ENCODE measurements at places on chromosomes 3 and 15. TPM values are rescaled to one million over a fixed set of nuclear protein-coding genes. Genes with fewer than 3 reads are reported as not detected.

- no peak for DNase-seq
Observed at GRCh38 chr3:7445331-7445730, 584.4 kb downstream of the GRM7 start.

Gene HYPK
- total RNA-seq = 9.9 TPM

DNA sequence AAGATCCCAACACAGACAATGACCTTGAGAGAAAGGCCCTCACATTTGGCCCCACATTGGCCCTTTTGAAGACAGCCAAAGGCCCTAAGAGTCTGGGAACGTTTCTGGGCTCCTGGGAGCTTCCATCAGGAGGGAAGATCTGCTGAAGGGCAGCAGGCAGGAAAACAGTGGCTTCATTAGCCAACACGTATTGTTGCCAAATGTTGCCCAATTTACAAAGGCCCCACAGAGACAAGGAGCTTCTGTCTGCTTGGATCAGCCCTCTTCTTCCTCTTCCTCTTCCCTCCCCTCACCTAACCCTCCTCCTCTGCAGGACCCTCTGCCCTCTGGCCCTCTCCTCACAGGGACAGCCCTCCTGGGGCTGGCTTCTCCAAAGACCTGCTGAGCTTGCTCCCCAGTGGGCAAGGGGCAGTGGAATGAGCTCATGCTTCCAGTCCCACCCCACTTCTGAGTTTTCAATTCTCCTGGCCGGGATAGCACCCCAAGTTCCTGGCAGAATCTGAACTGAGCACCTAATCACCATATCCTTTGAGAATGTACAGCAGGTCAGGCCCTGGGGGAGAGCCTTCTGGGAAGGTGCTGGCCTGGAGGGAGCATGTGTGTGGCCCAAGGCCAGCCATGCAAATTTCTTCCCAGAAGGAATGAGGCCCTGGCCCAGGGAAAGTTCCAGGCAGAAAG is 5.1 kb upstream of the LTF start:
- no peak for DNase-seq

DNA sequence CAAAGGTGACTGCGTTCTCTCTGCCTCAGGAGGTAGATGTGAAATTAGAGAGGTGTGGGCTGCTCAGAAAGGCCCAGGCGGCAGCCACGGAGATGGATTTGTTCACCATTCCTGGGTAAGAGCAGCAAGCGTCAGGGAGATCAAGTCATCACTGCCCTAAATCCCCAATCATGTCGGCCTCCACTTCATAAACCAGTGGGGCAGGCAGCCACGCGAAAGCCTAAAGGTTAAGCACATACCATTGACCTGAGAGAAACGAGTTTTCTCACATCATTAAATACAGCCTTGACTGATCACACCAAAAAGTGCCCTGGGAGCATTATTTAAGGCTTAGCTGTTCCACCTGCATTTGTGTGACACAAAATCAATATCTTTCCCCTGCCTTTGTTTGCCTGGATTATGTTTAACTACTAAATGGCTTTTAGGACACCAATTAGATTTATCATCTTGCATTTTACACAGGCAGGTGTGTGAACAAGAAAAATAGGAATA is 50.7 kb upstream of the FOXB1 start:
- no peak for DNase-seq

Gene TBC1D21
- not detected for total RNA-seq
